ENCODE measurements at places on chromosomes 12 and 14.

DNA sequence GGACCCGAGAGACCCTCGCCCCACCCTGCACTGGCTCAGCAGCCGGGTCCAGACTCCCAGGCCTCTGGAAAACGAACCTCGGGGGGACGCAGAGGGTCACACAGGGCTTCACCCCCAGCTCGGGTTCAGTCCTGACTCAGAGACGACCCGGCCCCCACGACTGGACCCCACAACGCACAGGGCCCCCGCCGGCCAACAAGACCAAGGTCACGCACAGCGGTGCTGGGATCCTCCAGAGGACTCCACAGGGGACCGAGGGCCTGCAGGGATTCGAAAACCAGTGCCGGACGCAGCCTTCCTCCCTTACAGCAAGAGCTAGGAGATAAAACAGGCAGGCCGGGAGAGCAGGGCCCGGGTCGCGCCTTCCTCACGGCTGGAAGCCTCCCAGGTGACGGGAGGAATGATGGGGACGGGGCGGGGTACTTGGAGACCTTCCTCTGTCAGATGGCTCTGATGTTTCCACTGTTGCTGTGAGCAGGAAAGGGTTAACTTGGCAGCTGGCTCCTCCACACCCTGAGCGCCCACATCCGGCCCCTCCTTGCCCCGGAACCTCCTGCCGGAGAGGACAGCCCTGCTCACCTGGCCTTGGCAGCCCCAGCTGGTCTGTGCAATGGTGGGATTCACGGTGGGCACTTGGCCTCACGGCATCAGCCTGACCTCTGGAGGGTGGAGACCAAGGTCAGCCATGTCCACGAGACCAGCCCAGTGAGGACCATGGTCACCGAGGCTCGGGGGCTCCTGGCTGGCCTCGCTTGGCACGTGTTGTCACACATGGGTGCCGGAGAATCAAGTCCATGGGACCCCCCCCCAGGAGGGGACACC lies 46.2 kb downstream of the GALNT9 start:
- DNase-seq: no peak

GRCh38 chr12:24560192-24560775 lies 388.6 kb downstream of the BCAT1 start:
- DNase-seq: no peak

- no peak for DNase-seq
These were observed 64.2 kb downstream of the PHETA1 start for GRCh38 chr12:111304642-111305071.

- peak; percentile 89 for DNase-seq
These were observed 164.8 kb downstream of the ZFP36L1 start for GRCh38 chr14:68627868-68628604.

DNA sequence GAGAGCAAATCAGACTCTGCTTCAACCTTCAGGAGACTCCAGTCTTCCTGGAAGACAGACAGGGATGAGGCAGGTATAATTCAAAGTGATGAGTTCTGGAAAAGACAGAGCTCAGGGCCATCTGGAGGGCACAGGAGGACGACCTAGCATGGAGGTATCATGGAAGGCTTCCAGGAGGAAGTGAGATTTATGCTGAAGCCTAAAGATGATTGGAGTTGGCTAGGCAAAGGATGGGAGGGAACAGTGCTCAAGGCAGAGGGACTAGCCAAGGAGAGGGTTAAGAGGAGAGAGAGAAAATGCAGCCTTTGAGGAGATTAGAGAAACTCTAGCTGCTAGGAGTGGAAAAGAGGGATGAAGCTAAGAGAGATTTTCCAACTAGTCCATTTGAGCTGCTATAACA lies 438.5 kb downstream of the MED13L start:
- DNase-seq: no peak

GRCh38 chr14:93544212-93544611 lies 113.5 kb downstream of the UNC79 start:
- DNase-seq: no peak

GRCh38 chr14:79573486-79573885 lies 637.8 kb downstream of the DIO2 start:
- DNase-seq: no peak

DNA sequence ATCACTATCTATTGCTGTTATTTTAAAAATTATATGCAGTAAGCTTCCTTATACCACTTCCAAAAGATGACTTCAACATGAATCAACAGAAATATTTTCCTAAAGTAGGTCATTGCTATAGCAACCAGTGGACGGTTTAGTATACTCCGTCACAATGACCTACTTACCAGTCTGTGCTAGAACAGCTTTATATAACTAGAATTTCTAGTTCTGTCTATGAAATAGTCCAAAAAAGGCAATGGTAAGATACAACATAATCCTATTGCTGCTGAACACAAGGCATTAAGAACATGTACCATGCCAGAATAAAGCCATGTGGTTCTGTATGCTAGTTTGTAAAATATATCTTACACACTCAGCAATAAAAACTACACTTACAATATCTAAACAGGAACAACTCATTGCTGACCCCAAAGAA lies 40.7 kb upstream of the MTERF2 start:
- DNase-seq: no peak

- DNase-seq: no peak
These were observed 3.5 kb downstream of the CPNE6 start for GRCh38 chr14:24074625-24075484.

GRCh38 chr12:41436076-41436475 lies 248.0 kb downstream of the PDZRN4 start:
- DNase-seq: no peak

DNA sequence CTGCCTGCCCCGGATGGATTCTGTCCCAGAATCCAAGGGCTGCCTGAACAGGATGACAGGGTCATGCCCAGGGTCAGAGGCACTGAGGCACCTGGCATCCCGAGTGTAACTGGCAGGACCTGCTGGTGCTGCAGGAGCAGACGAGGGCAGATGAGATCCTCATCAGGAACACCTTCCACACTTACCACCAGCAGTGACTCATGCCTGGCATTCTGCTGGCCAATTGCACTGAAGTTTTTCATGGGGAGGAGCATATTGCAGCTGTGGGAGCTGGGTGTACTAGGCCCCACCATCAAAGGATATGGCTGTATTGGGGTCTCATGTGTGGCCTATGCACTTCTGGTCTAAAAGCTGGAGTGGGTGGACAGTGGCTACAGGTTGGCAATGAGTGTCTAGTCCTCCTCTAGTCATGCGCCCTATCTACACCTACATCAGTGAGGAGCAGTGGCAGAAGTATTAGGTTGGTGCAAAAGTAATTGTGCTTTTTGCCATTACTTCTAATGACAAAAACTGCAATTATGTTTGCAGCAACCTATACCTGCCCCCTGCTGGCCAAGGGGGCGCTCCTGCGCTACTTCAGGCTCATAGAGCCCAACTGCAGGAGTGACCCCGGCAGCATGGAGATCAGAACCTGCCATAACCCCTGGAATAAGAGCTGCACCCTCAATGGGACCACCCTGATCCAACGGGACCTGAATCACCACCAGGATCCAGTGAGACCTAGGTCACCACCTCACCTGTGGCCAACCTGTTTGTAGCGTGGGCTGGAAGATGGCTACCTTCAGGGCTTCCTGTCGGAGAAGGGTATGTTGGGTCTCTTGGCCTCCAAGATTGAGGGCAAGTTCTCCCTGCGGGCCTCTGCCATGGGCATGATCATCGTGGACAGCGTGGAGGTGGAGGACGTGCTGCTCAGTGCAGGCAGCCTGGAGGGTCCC lies 8.0 kb upstream of the C12orf42 start:
- DNase-seq: peak; percentile 17

- DNase-seq: no peak
These were observed 275.1 kb downstream of the PRKD1 start for GRCh38 chr14:29652571-29652970.

- no peak for DNase-seq
These were observed 26.3 kb downstream of the PDE6H start for GRCh38 chr12:14999021-14999694.

DNA sequence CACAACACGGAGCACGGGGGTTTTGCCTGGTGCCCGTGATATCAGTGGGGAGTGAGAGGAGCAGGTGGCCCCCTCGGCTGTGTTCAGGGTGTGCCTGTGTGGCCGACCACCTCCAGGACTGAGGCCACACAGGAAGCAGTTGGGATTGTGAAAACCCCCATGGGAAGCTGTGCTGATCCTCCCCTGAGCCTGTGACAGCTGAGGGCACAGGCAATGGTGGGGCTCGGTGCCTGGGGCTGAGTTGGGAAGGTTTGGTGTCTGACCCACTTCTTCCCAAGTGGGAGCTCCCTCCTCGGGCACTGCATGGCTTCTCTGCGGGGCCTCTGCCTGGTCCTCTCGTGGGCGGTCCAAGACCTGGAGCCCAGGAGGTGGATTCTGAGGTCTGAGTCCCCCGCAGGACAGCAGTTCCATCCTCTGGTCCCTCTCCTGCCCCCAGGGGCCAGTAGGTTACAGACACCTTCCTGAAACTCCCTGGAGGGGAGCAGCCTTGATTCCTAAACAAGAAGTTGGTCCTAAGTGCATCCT lies 17.9 kb downstream of the PACS2 start:
- no peak for DNase-seq

GRCh38 chr12:63149909-63150712 lies 890 bp downstream of the AVPR1A start:
- no peak for DNase-seq

GRCh38 chr12:114311974-114312373 lies 94.0 kb downstream of the TBX5 start:
- DNase-seq: peak; percentile 27

DNA sequence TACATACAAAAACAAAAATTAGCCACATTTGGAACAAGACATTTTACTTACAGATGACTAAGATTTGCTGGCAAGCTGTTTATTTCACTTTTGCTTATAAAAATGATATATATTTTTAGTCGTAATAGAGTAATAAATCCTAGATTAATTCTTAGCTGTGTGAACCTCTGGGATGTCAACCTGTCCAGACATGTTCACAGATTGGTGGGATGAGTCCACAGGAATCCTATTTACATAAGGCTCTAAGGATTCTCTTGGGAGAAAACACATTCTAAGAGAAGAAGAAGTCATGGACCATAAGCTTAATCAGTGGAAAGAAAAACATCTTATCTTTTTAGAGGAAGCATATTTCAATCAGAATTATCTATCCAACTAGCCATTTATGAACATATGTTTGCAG lies 797.4 kb downstream of the C12orf50 start:
- DNase-seq: no peak

- no peak for DNase-seq
These were observed 39.7 kb upstream of the STAB2 start for GRCh38 chr12:103547376-103547775.

DNA sequence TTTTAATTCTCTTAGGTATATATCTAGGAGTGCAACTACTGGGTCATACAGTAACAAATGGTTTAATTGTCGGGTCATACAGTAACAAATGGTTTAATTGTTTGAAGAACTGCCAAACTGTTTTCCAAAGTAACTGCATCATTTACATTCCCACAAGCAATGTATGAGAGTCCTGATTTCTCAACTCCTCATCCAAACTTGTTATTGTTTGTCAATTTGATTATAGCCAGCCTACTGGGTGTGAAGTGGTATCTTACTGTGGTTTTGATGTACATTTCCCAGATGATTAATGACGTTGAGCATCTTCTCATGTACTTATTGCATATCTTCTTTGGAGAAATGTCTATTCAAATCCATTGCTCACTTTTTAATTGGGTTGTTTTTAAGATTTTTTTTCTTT lies 67.6 kb upstream of the CFL2 start:
- DNase-seq: no peak

GRCh38 chr12:121873216-121873569 lies 14.5 kb upstream of the HPD start:
- no peak for DNase-seq

GRCh38 chr12:50790081-50790480 lies 26.2 kb downstream of the ATF1 start:
- DNase-seq: no peak

- DNase-seq: no peak
These were observed 39.5 kb upstream of the NOS1 start for GRCh38 chr12:117400912-117401311.

DNA sequence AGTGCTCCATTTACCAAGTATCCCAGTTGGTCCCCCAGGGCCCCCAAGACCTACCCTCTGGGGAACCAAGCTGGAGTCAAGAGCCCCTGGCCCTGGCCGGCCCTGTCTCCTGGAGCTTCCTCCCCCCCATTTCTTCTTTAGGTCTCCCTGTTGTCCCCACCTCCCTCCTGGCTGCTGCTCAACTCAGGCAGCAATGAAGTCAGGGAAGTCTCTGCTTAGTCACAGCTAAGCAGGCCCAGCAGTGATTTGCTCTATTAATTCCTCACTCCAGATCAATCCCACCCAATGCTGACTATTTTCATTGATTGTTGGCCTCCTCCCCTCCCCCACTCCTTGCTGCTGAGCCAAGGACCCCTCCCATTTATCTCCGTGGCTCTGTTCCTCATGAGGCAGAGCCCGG lies 28.3 kb downstream of the VSX2 start:
- no peak for DNase-seq

- no peak for DNase-seq
These were observed 26.9 kb downstream of the DDX47 start for GRCh38 chr12:12839873-12840579.

DNA sequence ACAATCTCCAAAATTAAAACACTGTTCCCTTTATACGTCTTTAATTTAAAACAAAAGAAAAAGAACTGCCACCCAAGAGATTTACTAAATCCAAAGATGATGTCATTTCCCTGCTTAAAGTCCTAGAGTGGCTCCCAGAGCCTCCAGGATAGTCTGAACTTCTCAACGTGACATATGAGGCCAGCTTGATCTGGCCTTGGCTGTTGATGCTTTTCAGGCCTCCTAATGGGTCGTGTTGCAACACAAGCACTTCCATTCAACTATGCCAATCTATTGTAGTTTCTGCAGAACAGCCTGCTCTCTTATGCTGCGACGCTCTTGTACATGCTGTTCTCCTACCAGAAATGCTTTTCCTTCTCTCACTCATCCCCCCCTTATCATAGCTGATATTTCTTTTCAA lies 35.7 kb downstream of the LGR5 start:
- DNase-seq: no peak

- DNase-seq: no peak
These were observed 14.7 kb upstream of the ENDOU start for GRCh38 chr12:47739979-47740378.

GRCh38 chr12:131076296-131076695 lies 122.6 kb downstream of the ADGRD1 start:
- DNase-seq: no peak

DNA sequence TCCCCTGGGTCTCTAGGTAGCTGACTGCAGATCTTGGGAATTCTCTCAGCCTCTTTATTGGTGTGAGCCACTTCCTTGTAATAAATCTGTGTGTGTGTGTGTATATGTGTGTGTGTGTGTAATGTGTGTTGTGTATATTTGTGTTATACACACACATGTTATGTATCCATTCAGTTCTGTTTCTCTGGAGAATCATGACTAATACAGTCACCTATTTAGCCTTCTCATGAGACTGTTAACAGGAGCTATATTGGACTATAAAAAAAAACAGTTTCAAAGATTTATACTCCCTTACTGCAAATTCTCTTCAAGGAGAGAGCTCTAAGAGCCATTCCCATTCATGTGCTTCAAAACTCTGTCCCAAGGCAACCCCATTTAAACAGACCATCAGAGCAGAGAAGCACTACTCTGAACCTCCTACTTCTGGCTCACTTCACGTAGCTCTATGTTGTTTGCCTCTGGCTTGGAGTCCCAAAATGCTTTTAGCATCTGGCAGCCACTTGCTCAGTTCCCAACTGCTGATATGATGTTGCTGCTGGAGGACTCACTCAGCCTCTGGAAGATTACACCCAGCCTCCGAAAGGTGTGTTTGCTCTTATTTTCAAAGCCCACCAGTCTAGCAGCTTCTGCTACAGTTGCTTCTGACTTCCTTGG lies 48.7 kb upstream of the KITLG start:
- DNase-seq: no peak

GRCh38 chr14:61696753-61697318 lies 1.5 kb downstream of the HIF1A start:
- DNase-seq: no peak

- DNase-seq: no peak
These were observed 148.2 kb downstream of the KIF21A start for GRCh38 chr12:39294715-39295114.
